ENCODE measurements at places on chromosomes 1 and 21.

- no peak overlapping the region for H3K27ac ChIP-seq
- peaks cover 2% of the 10 kb centered on the region for H3K27me3 ChIP-seq
These were observed 58.4 kb upstream of the CACNA1E start for GRCh38 chr1:181424786-181425403.

DNA sequence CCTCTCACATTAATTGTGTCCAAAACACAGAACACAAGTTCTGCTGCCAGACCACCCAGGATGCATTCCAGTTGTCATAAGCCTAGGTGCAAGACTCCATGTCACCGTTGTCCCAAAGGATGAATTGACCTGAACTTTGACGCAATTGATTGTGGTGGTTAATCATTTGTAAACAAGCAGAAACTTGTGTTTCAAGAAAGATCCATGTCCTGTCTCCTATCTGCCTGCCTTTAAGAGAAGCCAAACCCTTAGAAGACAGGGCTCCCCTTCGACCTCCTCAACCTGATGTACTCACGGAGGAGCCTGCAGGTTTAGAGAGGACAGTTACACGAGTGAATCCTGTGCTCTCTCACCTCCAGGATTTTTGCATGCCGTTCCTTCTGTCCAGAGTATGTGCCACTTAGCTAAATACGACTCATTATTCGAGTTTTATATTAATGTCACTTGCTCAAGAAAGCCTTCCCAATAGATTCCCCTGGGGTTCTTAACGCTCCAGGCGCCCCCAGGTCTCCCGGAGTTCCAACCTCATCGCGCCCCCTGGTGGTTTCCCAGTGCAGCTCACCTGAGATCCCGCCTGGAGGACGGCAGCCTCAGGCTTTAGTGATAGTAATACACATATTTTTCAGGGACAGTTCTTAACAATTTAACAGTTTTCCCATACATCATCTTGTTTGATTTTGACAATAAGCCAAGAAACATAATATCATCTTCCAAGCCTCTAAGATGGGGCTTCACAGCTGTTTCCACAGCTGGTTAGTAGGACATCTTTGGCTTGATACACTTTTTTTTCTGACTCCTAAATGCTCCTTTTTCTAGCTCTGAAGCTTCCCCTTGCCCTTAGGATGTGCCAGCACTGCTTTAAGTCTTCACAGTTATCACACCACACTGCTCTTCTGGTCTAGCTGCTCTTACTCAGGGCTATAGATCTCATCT lies 2.4 kb upstream of the C8B start:
- H3K4me3 ChIP-seq = no peak overlapping the region
- H3K4me1 ChIP-seq = no peaks in the 10 kb centered on the region
- H3K36me3 ChIP-seq = no peaks in the 10 kb centered on the region
- DNase-seq = no peak
- no peaks in the 10 kb centered on the region for H3K27me3 ChIP-seq

DNA sequence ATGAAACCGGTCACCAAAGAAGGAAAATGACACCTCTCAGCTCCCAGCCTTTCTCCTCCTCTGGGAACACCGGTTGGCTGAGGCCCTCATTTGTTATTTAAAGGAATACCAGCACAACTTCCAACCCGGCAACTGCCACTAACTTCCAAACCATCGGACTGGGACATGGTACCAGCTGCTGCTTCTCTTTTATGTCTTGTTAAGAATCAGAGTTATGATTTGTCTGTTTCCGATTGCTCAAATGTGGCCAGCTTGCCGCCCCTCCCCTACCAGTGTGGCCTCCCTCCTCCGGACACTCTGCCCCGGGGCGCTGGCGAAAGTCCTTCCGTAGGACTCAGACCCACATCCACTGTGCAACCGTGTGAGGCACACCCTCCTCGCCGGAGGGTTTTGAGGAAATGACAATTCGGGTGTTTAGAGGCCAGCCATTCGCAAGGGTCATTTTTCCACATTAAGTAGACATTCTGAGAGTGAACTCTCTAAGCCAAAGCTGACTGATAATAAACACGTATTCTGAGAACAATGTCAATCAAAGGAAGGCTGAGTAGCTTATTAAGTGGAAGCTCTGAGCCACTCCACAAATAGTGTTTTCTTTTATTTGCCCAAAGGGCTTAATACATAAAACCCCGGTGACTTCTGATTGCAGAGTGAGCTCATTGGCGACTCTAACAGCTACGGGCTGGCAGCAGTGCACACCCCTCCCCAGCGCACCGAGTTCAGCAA lies 5.5 kb downstream of the RIPK4 start:
- no peak for DNase-seq
- H3K27ac ChIP-seq = no peak overlapping the region
- no peaks in the 10 kb centered on the region for H3K4me1 ChIP-seq
- no peaks in the 10 kb centered on the region for H3K36me3 ChIP-seq

- H3K27me3 ChIP-seq = no peaks in the 10 kb centered on the region
- no peaks in the 10 kb centered on the region for H3K4me1 ChIP-seq
- peaks cover 5% of the 10 kb centered on the region for H3K36me3 ChIP-seq
- H3K4me3 ChIP-seq = no peak overlapping the region
These were observed 16.0 kb downstream of the DNAJC16 start for GRCh38 chr1:15542388-15543250.

DNA sequence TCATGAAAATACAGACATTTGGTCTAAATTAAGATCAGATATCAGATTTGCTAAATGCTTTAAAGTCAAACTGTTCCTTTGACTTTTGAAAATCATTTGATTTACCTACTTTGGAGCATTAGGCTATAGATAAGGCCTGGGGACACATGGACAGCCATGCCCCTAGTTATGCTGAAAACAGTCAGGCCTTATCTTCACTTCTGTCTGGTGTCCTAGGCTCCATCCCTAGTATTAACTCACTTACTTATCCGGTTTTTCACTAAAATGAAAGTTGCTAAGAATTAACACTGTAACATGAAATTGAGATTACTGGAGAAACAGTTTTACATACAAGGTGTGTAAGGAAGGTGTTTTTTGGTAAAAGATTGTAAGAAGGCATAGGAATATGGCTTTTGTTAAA lies 4.5 kb upstream of the CATSPERE start:
- no peaks in the 10 kb centered on the region for H3K27me3 ChIP-seq
- no peak overlapping the region for H3K4me3 ChIP-seq
- DNase-seq = no peak
- peaks cover 2% of the 10 kb centered on the region for H3K4me1 ChIP-seq
- no peaks in the 10 kb centered on the region for H3K36me3 ChIP-seq

DNA sequence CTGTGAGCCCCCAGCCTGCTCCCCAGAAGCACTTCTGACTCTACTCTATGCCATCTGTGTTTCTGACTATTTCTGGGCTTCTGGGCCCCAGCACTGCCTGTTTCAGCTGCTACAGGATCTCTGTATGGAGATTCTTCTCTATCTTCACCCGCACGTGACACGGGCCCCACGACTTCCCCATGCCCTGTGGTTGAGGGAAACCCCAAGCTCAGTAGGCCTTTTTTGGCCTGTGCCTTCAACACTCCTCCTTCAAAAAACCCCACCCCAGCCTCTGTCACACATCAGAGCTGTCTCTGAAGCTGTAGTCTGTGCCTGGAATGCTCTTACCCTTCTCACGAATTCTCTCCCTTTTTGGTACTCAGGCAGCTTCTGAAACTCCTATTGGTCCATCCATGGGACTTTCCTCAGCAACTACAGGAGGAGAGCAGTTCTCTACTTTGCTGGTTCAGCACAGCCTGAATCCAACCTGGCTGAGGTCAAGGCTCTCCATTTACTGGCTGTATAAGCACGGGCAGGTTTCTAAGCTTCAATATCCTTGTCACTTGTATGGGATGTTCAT lies 2.0 kb upstream of the NID1 start:
- DNase-seq = no peak
- H3K27ac ChIP-seq = no peak overlapping the region
- no peaks in the 10 kb centered on the region for H3K27me3 ChIP-seq
- peaks cover 4% of the 10 kb centered on the region for H3K4me1 ChIP-seq
- H3K4me3 ChIP-seq = no peak overlapping the region
- no peaks in the 10 kb centered on the region for H3K36me3 ChIP-seq

DNA sequence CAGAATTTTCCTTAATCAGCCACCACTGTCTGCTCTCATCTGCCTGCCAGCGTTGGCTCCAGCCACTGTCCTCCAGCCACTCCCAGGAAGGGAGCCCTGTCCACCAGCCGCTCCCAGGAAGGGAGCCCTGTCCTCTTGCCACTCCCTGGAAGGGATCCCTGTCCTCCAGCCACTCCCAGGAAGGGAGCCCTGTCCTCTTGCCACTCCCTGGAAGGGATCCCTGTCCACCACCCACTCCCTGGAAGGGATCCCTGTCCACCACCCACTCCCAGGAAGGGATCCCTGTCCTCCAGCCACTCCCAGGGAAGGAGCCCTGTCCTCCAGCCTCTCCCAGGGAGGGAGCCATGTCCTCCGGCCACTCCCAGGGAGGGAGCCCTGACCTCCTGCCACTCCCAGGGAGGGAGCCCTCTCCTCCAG lies 726.5 kb downstream of the PTPRU start:
- H3K27ac ChIP-seq = no peak overlapping the region
- no peaks in the 10 kb centered on the region for H3K4me1 ChIP-seq
- H3K4me3 ChIP-seq = no peak overlapping the region
- H3K36me3 ChIP-seq = no peaks in the 10 kb centered on the region
- no peak for DNase-seq
- H3K27me3 ChIP-seq = no peaks in the 10 kb centered on the region

DNA sequence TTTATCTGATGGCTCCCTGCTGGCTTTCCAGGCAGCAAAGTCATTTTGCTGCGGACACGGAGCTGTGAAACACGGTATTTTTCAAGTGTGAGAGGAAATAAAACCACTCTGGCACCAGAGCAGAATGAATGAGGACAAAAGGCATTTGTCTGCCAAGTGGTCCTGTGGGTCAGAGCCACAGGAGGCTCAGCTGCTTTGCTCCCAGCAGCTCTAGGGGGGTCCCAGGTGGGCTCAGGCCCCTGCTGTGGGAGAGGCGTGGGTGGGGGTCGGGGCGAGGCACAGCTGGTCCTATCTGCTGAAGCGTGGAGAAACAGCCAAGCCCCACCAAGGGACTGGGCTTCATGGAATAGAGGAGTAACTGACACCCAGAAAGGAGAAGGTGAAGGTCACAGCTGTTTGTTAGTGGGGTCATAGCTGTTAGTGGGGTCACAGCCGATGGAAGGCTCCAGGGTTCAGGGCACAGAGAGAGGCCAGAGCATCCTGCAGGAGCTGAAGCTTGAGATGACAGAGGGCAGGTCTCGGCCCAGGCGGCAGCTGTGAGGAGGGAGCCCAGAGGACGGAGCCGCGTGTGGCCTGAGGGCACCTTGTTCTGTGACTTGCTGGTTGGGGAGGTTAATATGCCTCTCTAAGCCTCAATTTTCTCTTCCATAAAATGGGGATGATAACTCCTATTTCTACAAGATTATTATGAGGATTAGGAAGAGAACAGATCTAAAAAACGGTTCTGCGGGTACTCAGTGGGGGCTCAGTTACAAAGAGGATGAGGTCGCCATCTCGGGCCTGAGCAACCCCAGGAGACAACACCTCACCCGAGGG lies 7.1 kb downstream of the KIF17 start:
- H3K27me3 ChIP-seq = no peaks in the 10 kb centered on the region
- no peak overlapping the region for H3K27ac ChIP-seq
- H3K4me1 ChIP-seq = no peaks in the 10 kb centered on the region
- H3K36me3 ChIP-seq = no peaks in the 10 kb centered on the region

- peaks cover 8% of the 10 kb centered on the region for H3K27me3 ChIP-seq
- H3K4me1 ChIP-seq = no peaks in the 10 kb centered on the region
- DNase-seq = no peak
- H3K27ac ChIP-seq = no peak overlapping the region
These were observed 5.3 kb downstream of the TRAF3IP3 start for GRCh38 chr1:209761011-209761635.

DNA sequence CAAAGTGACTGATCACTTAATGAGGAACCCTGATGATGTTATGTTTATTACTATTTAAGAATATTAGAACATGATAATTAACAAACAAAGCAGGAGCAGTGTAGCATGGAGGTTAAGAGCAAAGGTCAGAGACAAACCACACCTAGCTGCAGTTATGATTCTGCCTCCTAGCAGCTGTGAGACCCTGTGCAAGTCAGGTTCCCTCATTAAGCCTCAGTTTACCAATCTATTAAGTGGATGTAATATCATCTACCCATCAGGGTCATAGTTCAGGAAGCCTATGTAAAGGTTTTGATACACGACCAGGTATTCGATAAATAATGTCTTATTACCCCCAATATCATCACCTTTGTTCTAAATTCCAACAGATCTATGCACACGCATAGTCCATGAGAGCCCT lies 32.0 kb downstream of the DUSP10 start:
- no peak overlapping the region for H3K27ac ChIP-seq
- peaks cover 3% of the 10 kb centered on the region for H3K36me3 ChIP-seq
- H3K4me1 ChIP-seq = peaks cover 6% of the 10 kb centered on the region
- H3K27me3 ChIP-seq = no peaks in the 10 kb centered on the region

GRCh38 chr1:175749075-175749474 lies 5.7 kb upstream of the TNR start:
- no peaks in the 10 kb centered on the region for H3K36me3 ChIP-seq
- DNase-seq = no peak
- no peak overlapping the region for H3K4me3 ChIP-seq
- H3K27ac ChIP-seq = no peak overlapping the region
- H3K4me1 ChIP-seq = no peaks in the 10 kb centered on the region
- H3K27me3 ChIP-seq = no peaks in the 10 kb centered on the region

GRCh38 chr1:23664837-23665795 lies 26.5 kb upstream of the RPL11 start:
- no peak overlapping the region for H3K27ac ChIP-seq
- H3K27me3 ChIP-seq = no peaks in the 10 kb centered on the region
- H3K4me3 ChIP-seq = no peak overlapping the region

DNA sequence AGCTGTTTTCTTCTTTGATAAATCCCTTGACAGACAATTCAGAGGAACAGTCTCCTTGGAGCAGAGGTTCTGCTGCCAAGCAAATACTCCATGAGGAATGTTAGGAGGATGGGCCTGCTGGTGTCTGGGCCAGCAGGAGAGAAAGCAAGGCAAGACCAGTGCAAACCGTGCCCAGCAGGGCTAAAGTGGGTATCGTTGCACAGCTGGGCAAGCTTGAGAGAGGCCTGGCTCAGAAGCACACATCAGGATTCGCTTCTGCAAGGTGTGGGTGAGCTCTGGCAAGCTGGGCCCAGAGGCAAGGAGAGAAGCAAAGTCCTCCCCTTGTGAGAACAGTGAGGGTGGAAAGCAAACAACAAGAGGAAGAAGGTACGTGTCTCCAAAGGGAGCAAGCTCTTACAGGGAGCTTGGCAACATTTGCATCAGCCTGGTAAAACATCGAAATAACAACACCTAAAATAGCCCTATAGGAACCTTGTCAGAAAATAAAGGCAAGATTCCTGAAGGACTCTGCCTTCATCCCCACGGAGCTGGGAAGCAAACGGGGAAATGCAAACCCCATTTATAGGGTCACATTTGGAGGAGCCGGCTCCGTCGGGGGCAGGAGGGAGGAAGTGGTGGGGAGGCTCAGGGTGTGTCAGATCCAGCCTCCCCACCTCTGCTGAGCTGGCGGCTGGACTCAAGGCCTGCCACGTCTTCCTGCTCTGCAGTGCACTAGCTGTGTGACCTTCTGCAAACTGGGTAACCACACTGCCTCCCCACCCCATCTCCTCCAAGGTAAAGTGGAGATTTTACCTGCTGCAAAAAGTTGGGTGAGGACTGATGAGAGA lies 62.3 kb upstream of the HIVEP3 start:
- no peaks in the 10 kb centered on the region for H3K4me1 ChIP-seq
- H3K27me3 ChIP-seq = no peaks in the 10 kb centered on the region
- no peak overlapping the region for H3K4me3 ChIP-seq
- H3K27ac ChIP-seq = no peak overlapping the region
- H3K36me3 ChIP-seq = no peaks in the 10 kb centered on the region

Measured in fibroblast of lung (primary cell).